ENCODE measurements at places on chromosomes 16 and 17.

DNA sequence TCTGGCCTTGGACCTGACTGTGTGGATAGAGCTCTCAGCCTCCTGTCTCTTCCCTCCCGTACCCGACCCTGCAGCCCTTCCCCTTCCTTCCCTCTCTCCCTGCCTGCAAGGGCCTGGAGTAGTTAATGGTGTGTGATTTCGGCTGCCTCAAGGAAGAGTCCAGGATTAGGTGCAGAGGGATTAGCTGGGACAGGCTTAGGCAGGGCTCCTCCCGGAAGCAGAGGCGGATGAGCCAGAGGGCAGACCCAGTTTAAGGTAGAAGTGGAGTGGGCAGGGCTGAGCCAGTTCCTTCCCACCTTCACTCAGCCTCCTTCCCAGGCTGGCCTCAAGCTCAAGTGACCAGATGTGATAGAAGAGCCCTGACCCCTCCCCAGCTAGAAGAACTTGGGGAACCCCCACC, 16.8 kb downstream of the GUCY2D start:
- no peak for DNase-seq

DNA sequence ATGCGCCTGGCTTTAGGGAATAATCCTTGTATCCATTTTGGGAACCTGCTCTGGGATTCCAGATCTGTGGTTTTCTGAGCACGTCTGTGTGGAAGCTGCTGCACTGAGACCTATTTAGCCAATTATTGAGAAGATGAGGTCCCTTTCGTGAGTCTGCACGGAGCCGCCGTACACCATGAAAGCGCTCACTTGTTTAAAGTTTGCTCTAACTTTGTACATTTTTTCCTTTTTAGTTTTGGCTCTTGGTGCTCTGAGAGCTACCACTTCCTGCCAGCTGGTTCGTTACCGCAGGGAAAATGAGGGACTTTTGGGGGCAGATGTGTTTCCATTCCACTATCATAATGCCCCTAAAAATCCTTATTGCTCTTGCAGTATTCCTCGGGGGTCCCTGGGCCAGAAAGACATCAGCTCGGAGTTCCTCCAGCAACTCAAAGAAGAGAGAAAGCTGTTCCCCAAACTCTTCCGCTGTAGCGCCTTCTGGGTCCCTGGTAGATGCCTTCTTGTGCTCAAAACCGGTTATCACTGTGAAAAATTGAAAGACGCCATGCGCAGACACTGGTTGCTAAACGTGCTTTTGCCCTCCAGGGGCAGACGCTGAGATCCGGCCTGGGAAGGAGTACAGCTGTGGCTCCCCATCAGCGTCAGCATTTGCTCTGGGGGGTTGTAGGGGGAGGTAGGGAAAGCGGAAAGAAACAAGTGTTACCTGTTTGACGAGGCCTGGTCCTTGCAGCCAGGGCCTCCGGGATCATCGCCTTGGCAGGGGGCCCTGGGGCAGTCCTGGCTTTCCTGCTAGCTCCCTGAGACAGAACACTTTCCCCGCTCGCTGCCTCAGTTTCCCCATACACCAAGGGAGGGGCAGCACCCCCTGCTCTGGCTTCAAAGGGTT, 238.1 kb downstream of the MRTFB start:
- no peak for DNase-seq

DNA sequence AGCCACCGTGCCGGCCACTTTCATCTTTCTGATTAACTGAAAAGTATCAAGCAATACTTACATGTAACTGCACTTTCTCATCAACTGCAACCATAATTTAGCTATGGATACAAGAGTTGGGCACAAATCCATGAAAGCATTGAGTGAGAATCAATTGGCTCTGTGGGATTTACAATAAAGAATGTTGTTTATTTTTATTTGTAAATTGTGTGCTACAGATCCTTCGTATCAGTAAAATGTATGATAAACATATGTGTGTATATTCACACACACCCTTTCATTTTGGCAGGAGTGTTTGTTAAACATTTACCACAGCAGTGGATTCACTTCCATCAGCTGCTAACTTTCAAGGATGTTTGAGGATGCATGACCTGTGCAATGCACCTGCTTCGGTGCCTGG, 411.0 kb downstream of the WWOX start:
- DNase-seq: no peak

DNA sequence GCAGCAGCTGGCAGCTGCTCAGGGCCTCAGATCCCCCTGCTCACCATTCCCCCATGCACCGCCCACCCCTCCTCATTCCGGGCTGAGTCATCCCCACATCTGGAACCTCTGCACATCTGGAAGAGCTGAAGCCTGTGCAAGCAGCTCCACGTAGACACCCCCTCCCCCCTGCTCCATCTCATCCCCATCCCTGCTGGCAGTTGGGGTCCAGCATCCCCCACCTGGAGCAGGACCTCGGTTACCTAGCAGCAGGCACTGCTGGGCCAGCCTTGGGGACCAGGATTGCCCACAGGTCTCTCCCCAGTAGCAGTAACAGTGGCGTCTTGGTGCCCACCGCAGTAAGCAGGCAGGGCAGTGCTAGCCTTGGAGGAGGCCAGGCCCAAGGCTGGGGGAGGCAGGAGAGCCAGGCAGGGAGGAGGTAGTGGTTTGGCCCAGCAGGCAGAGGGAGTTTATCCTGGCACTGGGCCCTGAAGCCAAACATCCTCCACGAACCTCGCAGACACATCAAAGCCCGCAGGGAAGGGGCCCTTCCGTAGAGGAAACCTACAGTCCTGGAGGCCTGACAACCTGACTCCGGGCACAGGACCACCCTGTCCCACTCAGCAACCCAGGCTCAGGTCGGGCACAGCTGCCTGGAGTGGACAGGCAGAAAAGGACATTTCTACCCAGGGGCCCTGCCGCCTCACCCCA, 7.7 kb upstream of the TMEM92 start:
- no peak for DNase-seq

- DNase-seq: no peak
These were observed 6.3 kb downstream of the PDF start for GRCh38 chr16:69324013-69324531.

- no peak for DNase-seq
These were observed 223.0 kb downstream of the GSG1L start for GRCh38 chr16:27840311-27841060.

DNA sequence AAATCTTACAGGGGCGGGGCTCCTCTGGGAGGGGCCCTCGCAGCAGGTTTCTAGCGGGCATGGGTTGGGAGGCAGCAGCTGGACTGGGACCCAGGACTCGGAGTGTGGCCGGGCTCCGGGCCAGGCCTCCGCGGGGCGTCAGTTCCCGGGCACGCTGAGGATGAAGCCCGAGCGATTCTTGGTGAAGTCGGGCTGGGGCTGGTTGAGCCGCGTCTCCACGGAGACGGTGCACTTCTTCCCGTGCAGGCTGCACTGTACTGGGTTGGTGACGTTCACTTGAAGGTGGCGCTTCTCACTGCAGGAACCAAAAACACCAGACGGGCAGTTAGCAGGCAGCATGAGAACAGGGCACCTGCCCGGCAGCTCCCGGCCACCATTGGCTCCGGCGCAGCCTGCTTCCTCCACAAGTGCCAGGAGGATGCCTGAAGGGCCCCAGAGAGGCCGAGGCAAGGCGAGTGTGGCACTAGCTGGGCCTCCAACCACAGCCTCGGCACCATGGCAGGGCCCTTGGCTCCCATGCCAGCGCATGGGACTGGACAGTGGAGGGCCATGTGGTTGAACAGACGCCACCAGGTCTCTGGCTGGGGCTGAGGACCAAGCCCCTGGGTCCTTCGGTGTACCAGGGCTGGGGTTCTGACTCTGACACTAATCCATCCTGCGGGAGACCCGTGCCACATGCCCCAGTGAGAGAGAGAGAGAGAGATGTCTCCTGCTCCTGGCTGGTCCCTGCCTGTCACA, 8.0 kb downstream of the CDK5R1 start:
- DNase-seq: no peak

DNA sequence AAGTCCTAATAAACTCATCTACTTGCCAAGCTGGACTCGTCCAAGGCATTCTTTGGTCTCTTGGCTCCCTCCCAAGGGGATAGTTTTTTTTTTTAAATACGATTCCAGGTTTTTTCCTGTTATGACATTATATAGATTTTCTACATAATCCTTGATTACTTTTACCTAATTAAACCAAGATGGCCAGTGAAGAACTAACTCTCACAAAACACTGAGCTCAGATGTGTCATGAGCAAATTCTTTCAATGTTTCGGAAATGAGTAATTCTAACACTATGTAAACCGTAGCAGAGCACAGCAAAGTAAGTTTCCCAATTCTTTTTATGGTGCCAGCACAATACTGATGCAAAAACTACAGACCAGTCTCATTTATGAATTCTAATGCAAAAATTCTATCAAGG, 1.8 kb downstream of the ZNF23 start:
- no peak for DNase-seq

DNA sequence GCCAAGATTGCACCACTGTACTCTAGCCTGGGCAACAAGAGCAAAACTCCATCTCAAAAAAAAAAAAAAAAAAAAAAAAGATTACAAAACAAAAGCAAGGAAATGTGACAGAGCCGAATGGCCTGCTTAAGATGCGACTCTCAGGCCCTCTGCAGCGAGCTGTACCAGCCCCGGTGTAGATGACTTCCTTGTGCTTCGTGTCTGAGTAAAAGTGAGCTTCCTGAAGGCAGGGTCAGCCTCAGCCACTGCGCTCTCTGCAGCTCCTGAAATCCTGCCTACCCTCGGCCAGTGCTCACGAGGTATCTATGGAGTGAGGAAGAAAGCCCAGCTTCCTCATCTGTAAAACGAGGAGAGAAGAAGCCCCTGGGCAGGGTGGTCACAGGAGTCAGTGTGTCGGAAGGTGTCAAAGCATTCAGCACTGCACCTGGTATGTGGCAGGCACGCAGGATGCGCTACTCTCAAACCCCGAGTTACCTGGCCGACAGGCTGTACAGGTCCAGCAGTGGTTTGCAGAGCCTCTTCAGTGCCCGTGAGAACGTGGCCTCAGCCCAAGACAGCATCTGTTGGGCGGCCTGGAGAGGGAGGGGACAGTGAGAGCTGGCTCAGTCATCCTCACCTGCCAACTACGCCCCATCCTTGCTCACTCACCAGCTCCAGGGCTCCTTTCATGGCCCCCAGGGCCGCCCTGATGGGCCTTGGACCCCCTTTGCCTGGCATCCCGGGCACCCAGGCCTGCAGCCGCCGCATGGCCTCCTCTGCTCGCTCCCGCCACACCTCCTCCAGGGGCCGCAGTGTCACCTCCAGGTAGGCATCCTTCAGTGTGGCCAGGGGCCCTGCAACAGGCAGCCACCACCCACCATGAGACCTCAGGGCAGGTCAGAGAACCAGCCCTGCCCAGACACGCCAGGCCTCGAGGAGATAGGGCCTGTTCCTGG, 44.6 kb downstream of the RMI2 start:
- DNase-seq: no peak

- no peak for DNase-seq
These were observed 7.3 kb downstream of the ARHGAP27 start for GRCh38 chr17:45425125-45425983.

- DNase-seq: no peak
These were observed 20.0 kb upstream of the KCNJ16 start for GRCh38 chr17:70055000-70055399.

- DNase-seq: no peak
These were observed 132.3 kb upstream of the FAM20A start for GRCh38 chr17:68733241-68734176.

All from nucleus accumbens (tissue), 56 donors.